ENCODE measurements at places on chromosomes 5 and 9.

GRCh38 chr5:139631520-139632165, 16.5 kb upstream of the CXXC5 start:
- no peak for DNase-seq

DNA sequence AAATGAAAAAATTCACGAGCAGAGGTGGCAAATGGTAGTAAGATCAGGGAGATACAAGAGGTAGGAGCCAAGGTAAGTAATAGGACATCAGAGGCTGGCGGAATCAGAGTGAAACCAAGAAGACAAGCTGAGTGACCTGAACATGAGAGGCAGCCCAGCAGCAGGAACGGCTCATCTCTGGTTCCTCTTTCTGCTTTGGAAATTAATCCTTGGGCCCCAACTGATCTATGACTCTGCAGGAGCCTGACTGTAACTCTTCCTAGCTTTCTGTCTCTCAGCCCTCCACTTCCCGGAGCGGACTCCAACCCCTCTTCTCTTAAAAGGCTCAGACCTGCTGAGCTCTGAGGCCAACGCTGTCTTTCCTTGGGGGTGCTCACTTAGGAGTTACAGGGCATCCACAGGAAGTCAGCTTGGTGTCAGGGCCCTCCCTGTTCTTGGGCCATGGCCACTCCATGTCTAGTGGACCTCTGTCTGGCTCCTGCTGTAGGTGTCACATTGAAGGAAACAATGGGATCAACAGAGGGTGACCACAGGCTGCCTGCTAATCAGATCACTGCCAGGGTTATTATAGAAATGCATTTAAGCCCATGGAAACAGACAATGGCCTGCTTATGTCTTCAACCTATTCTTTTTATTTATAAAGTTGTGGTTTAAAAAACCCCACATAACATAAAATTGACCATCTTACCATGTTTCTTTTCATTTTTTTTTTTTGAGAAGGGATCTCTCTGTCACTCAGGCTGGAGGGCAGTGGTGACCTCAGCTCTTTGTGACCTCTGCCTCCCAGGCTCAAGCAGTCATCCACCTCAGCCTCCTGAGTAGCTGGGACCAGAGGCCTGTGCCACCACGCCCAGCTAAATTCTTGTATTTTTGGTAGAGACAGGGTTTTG, 22.5 kb upstream of the SHB start:
- DNase-seq = no peak

- no peak for DNase-seq
Measured at GRCh38 chr9:4303006-4303405, 3.1 kb upstream of the GLIS3 start.

- DNase-seq = no peak
Measured at GRCh38 chr9:110332766-110333165, 4.9 kb downstream of the TXNDC8 start.

GRCh38 chr5:1174122-1174936, 27.1 kb upstream of the SLC6A19 start:
- DNase-seq = peak; percentile 49

- no peak for DNase-seq
Measured at GRCh38 chr5:159402311-159402710, 72.0 kb upstream of the IL12B start.

- no peak for DNase-seq
Measured at GRCh38 chr5:6372251-6373080, 5.9 kb downstream of the MED10 start.

GRCh38 chr5:172705576-172706084, 64.6 kb downstream of the NEURL1B start:
- DNase-seq = no peak

- no peak for DNase-seq
Measured at GRCh38 chr5:133054697-133055471, 3.1 kb downstream of the HSPA4 start.

GRCh38 chr5:142048272-142048671, 35.4 kb upstream of the GNPDA1 start:
- DNase-seq = no peak

- DNase-seq = no peak
Measured at GRCh38 chr9:132910376-132910775, 31.7 kb downstream of the SPACA9 start.

GRCh38 chr5:999032-999501, 9.5 kb upstream of the NKD2 start:
- DNase-seq = no peak

DNA sequence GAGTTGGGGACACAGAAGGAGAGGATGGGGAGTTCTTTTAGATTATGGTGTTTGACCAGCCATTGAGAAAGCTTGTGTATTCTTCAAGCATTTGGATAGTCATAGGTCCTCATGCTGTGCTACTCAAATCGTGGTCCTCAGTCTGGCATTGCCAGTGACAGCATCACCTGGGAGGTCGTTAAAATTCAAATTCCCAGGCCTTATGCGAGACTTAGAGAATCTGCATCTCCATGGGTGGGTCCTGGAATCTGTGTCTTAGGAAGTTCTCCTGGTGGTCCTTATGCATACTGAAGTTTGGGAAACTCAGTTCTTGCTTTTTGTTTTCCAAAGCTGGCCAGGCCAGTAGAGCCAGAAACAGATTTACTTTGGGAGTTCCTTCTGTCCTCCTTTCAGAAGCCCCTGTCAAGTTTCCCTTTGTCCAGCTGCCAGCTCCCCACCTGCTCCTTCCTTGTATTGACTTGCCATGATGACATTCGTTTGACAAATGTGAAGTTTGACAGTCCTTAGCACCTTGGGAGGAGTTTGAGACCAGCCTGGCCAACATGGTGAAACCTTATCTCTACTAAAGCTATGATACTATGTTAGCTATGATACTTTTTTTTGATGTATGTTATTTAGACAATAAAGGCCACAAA, 95.6 kb downstream of the PALM2AKAP2 start:
- DNase-seq = no peak

DNA sequence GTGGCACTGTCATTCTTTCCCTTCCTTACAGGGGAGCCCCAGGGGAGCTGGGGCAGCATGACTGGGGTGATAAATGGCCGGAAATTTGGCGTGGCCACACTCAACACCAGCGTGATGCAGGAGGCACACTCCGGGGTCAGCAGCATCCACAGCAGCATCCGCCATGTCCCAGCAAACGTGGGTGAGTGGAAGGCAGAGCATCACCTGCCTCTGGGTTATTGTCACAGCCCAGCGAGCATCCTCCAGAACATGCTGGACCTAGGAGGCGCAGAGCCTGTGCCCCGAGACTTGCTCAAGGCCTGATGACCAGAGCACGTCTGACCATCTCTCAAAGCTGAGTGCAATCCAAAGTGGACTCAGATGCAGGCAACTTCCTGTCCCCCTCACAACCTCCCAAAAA, 22.2 kb upstream of the ASS1 start:
- no peak for DNase-seq

- DNase-seq = no peak
Measured at GRCh38 chr5:318931-319601, 2.4 kb upstream of the AHRR start.

- no peak for DNase-seq
Measured at GRCh38 chr5:148619484-148619883, 34.8 kb downstream of the HTR4 start.

DNA sequence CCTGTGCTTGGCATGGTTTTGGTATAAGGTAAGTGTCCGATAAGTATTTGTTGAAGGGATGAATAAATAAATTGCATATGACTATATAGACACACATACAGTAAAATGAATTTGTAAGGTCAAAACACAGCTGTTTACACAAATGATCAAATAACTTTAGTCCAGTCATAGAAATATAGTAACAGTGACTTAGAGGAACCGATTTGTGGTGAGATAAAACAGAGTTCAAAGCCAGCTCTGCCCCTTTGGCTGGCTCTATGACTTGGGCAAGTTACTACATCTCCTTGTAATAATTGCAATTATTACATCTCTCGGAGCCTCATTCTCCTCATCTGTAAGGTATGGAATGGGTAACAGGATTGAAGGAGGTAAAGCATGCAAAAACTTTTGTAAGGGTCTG, 384.0 kb downstream of the PLK2 start:
- DNase-seq = no peak

DNA sequence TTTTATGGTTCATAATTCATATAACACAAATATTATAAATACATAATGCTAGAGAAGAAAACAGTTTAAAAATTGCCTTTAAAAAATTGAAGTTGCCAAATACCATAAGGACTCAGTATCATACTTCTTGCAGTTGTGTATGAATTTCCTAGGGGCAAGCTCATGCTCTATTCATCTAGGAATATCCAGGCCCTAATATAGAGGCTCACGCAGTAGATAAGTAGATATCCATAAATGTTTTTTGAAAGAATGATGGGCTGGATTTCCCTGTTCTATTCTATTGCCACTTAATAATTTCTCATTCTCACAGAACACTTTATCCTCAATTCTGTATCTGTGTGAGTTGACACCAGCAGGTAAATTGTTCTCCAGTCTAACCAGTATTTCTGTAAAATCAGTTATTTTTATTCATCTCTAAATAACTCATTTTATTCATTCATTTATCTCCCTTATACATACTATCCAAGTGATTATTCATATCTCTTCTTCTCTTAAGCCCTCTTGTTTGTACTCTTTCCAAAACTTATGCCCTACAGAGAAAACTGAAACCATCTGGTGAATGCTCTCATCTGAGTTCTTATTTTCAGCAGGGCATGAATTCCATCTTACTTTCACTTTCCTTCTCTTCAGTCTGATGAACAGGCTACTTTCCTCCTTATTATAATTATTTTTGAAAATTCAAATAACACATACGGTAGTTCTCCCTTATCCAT, 97.1 kb downstream of the SLC44A1 start:
- DNase-seq = no peak

DNA sequence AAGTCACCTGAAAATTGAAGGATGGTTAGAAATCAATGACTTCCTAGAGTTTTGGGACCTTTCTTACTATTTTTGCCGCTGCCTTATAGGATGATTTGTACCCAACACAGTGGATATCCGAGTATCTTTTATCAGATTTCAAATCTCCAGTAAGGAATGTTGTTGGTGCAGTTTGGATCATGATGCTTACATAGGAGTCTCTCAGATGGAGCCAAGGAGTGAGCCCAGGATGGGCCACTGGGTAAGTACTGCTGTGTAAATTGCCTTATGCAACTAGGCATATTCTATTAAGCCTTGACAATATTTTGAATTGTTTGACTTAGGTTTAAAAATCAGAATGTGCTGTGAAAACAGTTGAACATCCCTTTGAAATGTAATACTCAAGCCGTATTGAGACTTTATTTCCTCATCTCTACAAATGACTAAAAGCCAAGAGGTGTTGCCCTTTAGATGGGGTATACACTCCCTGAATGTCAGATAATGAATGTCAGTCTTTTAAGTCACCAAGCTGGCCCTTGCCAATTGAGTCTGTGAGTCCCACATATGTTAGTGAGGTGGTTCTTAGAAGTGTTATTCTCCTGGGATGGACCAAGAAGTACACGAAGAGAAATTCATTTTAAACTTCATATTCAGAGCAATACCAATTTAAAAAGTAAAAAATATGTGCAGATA, 271.8 kb upstream of the CTNND2 start:
- DNase-seq = no peak

DNA sequence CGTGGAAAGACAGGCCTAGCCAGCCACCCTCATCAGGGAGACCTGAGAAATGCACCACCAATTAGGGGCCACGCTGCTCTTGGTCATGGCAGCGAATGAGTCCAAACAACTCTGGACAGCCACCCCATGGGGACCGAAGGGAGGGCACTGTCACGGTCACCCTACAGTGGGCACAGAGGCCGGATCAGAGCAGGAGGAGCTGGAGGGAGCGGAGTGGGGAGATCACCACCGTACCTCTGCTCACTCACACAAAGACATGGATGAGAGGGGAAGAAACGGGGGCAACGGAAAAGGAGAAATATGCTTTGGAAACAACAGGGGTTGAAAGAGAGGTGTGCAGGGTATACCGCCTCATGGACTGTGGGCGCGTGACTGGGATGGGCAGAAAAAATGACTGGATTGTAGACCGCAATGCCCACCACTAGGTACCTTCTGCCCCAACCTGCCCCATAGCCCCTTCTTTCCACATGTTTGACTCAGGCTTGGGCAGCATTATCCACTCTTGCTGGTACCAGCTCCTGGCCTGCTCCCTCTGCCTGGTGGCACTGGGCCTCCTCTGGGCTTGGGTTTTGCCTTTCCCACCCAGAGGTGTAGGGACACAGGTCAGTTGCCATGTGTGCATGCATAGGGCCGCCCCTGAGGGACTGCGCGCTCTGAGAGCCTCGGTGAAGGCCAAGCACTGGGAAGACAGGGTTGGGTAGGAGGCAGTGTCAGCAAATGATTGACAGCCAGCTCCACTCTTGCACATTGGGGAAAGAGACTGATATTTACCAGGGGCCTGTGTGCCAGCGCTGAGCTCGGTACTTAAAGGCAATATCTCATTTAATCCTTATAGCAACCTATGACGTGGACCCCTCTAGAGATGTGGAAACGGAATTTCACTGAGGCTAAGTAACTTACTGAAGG, 76.6 kb downstream of the CRB2 start:
- DNase-seq = no peak

- no peak for DNase-seq
Measured at GRCh38 chr5:74126294-74126693, 500.3 kb downstream of the ARHGEF28 start.
